GM18507 (cell line): ENCODE measurements at places on chromosomes 5 and 9.

DNA sequence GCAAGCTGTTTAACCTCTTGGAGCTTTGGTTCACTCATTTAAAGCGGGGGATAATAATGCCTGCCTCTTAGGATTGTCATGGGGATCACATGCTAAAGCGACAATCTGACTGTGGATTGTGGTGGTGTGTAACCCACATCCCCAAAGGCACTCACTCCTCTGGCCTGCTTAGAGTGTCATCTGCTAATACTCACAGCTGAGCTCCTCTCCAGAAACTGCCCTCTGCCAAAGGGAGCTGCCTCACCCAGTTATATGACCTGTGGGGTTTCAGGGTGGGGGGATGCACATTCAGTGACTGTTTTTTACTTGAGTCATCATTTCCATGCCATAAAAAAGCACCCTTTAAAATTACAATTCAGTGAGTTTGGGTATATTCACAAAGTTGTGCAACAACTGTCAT, 110.0 kb upstream of the SPOCK1 start:
- no peak for DNase-seq

GRCh38 chr9:70533492-70533891, 119.0 kb upstream of the KLF9 start:
- no peak for DNase-seq

DNA sequence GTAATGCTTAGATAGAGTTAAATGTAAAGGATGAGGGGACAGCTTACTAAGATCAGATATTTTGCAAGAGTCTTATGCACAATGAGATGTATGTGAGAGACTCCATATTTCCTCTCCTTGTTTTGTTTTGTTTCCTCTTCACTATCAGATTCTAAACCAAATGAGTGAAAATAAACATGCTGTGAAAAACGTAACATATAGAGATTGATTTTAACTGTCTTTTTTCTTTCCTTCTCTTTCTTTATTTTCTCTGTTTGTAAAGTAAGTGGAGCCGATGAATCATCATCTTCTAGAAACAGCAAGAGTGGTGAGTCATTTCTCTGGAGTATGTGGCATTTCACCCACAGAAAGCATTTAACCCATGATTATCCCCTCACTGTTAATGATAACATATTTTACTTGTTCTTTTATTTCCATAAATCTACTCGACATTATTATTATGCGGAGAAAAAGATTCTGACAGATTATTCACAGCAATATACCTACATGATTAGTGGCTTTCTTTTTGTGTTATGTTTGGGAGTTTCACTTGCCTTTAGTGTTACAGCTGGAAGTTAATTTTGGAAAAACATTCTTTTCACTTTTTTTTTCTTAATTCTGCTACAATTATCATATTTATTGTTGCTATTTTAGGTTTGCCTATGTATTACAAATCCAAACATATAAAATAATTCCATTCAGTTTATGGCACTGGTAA, 2.1 kb upstream of the ANXA1 start:
- DNase-seq = no peak

GRCh38 chr5:124056991-124057723, 545.2 kb downstream of the CSNK1G3 start:
- no peak for DNase-seq

- no peak for DNase-seq
These were observed 214.9 kb upstream of the DAB2 start for GRCh38 chr5:39639618-39640089.

- DNase-seq = no peak
These were observed 180.8 kb downstream of the PAX5 start for GRCh38 chr9:36853233-36853632.

DNA sequence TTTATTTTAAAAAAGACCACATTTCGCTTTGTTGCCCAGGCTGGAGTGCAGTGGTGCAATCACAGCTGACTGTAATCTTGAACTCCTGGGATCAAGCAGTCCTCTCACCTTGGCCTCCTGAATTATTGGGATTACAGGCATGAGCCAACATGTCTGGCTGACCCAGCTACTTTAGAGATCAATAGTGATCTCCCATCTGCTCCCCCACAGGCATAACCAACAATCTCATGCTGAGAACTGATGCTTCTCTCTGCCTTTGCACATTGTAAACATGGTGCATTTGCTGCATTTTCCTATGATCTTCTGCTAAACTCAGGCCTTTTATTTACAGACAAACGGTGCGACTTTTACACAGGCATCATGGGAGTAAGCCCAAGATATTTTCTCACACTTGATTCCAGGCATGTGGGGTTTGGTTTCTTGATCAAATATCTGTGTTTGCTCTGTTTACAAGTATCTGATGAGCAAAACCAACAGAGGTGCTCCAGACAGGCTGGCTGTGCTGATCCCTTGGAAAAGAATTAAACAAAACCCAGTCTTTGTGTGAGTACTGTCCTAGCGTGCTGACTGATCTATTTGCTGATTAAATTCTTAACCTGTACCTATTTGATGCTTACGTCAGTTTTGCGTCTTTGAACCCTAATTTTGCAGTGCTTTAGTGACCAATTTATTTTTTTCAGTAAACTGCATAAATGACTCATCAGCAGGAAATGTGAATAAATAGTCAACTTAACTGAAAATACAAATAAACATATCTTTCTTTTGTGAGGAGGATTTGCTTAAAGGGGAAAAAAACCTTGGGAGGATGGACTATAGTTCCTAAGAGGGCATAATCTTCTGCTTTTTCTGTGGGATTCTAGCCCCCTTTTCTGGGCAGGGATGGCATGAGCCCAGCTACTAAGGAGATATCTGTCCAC, 191.7 kb upstream of the NR3C1 start:
- no peak for DNase-seq

DNA sequence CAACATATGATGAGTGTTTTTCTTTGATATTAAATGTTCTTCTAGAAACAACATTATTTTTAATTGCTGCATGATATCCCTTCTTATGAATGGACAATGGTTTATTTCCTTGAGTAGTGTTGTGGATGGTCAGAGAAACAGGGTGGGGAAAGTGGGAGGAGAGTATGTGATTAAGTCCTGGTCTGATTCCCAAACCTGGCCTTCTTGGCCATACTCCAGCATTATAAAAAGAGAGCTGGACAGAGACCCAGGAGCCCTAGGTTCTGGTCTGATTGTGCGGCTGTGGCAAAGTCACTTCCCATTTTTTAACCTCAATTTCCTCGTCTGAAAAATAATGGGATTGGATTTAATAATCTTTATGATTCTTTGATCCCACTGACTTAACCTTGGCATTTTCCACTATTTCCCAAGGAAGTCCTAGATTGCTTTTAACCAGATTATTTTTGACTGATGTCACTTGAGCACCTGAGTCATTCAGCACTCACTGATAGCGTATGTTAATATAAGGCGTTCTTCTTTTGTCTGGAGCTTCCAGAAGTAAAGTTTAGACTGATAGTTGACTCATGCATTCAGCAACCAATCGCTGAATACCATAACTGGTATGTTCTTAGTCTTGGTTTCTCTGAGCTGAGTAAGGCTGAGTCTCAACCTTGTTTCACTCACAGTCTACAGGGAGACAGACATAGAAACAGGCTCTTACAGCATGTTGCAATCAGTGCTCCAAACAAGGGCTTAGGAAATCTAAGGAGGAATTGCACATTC, 26.2 kb downstream of the OSMR start:
- DNase-seq = no peak

DNA sequence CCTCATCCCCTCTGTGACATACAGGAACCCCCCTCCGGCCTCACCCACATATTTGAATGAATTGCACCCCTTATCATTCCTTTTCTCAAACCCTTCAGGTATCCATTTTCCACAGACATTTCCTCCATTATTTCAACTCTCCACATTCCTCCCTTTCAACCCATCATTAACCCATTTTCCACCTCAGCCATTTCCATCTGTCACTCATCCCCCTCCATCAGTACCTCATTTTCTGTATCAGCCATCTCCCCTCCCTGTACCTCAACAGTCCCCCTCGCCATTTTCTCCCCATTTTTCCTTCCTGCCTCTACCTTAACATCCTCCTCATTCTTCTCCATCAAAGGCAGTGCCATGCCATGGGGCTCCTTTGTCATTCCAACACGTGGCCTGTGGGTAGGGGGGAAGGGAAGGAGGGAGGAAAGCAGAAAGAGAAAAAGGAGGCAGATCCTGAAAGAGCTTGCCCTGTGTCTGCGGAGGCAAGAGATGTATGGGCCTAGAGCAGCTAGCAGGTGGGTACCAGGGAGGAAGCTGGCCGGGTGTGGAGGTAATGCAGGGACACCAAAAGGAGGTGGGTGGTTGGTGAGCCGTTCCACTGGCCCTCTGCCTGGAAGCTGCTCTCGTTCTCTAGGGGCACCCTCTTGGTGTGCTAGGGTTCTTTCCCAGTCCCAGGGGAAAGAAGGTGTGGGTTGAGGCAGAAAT, 1.5 kb downstream of the DNAJB5 start:
- no peak for DNase-seq

DNA sequence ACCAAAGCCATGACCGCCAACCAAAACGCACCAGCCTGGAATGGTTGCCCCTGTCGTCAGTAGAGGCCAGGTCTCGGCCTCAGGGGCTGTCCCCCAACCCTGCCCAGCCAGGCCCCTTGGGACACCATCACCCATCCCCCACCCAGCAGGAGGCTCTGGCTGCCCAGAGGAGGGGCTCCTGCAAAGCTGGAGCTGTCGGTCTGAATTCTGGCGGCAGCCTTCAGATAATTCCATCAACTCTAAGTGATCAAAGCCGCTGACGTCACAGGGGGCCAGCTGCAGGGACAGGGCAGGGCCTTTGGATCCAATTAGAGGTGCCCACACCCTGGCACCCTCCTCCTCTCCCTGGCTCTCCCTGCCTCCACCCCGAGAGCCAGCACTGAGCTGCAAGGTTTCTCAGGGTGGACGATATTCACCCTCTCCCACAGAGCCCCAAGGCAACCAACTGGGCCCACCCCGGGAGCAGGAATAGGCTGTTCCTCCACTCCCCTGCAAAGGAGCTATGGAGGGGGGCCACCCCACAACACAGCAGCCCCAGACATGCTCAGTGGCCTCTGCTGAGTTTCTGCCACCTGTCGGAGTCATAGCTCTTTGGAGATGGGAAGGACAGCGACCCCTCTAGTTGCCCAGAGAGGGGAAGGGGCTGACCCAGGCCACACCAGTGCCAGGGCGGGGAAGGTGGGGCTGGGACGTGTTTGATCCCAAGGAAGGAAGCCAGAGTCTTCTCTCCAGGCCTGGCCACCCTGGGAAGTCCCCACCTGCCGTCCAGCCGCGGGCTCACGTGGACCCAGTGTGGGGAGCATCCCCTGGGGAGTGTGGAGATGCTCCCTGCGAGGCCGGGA, 78.4 kb downstream of the NTNG2 start:
- no peak for DNase-seq

DNA sequence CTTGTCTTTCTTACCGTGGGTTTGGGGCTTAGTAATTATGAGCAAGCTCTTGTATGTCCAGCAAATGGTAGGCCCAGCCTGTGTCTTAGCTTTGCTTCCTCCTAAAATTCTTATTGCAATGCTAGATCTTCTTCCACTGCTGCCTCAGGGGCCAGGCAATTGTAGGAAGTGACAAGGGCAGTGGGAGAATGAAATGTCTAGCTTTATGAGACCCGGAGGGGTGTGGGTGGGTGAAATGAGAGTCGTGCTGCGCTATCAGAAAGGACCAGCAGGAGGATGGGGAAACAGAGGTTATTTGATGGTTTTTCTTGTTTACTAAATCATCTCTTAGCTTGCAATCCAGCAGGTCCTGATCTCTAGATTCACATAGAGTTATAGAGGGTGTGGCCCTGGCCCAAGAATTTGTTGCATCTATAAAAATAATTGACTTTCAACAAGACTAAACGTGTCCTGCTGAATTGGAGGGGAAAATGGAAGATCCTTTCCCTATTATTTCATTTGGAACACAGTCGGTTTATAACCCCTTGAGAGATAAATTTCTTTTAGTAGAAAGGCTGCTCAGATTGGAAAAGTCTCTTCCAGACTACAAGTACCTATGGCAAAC, 43.7 kb downstream of the ZNF366 start:
- no peak for DNase-seq
